Activated CD8-positive, alpha-beta memory T cell treated with anti-CD3 and anti-CD28 coated beads, Interleukin-2, amount 10 ng/mL, durations not matched to agents 7 days and 5 days (primary cell): ENCODE measurements at places on chromosomes 2 and 18.

- no peak for DNase-seq
Measured at GRCh38 chr2:121483021-121483420, 47.7 kb upstream of the RNU4ATAC start.

DNA sequence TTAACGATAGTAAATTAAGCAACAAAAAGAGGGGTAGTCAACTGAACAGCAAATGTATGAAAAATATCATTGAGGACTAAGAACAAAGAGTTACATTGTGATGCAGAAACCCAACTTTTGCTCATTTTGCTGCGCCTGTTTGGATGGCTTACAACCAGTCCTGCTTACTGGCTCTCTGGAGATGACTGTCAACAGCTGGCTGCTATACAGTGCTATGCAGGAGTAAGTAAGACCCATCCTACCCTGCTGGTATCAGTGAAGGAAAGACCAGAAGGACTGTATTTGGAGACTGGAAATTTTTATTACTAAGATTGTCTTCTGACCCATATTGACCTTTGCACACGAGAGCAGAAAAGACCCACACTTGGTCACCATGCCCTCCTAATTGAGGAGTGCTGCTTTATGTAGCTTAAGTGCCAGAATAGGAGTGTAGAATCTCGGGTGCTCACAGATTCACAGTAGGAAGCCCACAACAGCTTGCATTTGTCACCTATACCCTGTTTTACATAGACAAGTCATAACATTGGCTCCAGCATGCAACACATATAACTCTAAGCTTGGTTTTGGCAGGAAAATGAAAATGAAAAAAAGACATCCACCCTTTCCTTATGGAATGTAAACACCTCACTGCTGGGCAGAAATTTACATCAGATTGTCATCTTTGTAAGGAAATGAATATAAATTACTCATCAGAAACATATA is 1915.0 kb upstream of the CELF4 start:
- no peak for DNase-seq

DNA sequence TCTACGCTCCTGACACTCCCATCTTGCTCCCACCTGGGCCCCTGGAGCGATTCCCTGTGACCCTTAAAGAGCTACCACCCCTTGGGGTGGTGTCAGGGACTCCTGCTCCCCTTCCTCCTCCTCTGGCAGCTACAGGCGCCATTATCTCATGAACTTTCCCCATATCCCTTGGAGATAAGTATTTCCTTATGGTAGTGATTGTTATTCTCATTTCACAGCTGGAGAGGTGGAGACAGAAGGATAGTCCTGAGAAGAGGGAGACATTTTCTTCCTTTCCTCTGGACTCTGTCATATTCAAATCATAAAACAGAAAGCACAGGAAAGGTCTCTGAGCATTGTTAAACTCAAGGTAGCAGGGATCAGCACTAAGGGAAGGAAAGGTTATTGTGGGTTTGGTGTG is 34.6 kb downstream of the RDH14 start:
- no peak for DNase-seq

DNA sequence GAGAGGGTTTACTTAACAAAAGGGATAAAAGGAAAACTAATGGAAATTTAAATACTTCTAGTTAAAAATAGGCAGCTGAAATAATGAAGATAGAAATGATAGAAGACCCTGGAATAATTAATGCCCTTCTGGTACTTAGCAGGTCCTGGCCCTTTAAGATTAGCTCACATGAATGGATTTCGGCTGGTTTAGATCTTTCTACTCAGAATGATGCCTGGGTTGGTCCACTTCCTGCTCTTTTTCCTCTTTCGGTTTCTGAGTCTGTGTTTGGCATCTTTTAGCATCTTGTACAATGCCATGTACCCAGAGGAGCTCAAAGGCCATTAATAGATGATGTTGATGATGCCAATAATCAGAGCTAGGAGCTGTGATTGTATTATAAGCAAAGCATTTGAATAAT is 290.5 kb downstream of the CLIP4 start:
- no peak for DNase-seq

- no peak for DNase-seq
Measured at GRCh38 chr2:45697190-45697589, 45.7 kb downstream of the PRKCE start.

DNA sequence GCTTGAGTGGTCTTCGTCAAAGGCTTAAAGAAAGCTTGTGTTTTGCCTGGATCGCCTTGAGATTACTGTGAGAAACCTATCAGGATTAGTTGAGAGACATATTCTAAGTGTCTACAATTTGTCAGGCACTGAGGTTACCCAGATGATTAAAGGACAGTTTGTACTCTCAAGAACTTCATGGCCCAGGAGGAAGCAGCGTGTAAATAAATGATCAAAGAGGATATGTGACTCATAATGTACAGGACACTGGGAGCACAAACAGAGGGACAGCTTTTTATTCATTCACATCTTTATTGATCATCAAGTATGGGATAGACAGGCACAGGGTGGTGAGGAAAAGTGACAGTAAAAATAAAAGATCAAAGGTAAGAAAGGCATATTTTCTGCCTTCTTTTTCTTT is 152.6 kb upstream of the FSHR start:
- no peak for DNase-seq

- DNase-seq, result peak; percentile 35
Measured at GRCh38 chr2:96089356-96090195, 26.8 kb downstream of the ADRA2B start.

DNA sequence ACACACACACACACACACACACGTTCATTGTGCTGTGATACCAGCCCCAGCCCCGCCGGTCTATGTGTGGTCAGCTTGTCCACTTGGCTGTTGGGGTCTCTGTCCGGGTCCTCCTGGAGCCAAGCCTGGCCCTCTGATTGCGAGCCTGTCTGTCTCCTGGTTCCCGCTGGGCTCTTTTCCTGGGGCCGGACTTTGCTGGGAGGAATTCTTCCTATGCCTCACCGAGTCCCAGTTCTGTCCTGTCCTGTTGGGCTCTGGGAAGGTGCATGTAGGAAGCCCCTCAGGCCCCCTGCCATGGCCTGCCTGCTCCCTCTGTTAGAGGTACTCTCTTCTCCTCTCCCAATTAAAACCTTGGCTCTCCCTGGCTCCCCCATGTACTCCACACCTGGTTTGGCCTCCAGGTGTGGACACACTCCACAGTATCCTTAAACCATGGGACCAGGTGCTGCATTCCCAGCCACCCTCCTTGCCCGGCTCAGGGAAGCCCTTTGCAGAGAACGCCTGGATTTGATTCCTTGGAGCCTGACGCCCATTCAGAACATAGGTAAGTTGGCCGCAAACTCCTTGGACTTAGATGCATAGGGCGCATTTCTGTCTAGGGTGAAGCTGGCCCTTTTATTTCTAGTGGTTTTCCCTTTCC is 42.3 kb downstream of the CABLES1 start:
- DNase-seq, result no peak

DNA sequence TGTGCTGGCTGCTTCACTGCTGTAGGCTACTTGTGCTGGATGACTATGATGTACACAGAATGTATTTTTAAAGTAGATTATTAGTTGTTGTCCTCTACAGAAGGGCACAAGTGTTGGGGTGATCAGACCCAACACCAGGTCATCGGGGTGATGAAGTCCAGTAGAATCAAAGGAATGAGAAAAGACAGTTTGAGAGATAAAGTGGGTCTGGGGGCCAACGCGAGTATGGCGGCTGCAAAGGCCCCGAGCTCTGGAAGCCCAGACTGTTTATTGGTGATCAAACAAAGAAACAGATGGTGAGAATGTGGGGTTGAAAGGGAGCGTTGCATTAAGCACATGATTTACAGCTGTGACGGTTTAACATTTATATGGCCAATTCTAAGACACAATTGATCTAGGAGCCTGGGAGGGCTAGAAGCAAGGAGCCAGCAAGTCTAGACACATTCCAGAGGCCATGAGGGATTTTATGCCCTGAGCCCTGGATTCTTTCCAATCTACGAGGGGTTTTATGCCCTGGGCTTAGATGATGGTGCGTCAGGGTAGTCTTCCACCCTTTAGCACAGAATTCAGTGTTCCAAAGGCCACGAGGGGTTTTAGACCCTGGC is 153.5 kb downstream of the AGPS start:
- no peak for DNase-seq

GRCh38 chr2:172046080-172046678 is 39.1 kb upstream of the DLX1 start:
- DNase-seq, result no peak

- DNase-seq, result peak; percentile 50
Measured at GRCh38 chr18:12657684-12658425, at the start of gene SPIRE1. TSS of gene SPIRE1 (minus strand) at chr18:12658107. CDS start at chr18:12657866, 241 bp downstream.

GRCh38 chr2:205925373-205926337 is 160.3 kb downstream of the INO80D start:
- peak; percentile 72 for DNase-seq

DNA sequence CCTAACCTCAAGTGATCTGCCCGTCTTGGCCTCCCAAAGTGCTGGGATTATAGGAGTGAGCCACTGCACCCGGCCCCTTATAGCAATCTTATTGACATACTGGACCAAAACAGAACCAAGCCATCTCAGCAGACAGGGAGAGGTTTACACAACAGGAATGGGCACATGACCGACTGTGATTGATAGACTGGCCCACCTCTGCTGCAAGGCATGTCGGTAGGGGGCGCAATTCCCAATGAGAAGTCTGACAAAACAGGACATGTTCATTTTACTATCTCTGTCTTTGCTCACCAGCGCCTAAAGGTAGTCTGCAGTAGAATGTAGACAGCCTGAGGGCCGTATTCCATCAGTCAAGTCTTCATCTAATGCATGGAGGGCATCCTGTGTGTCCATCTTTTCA is 2.0 kb downstream of the LYPD6B start:
- DNase-seq, result peak; percentile 54

- no peak for DNase-seq
Measured at GRCh38 chr2:54435325-54436226, 20.6 kb upstream of the SPTBN1 start.

DNA sequence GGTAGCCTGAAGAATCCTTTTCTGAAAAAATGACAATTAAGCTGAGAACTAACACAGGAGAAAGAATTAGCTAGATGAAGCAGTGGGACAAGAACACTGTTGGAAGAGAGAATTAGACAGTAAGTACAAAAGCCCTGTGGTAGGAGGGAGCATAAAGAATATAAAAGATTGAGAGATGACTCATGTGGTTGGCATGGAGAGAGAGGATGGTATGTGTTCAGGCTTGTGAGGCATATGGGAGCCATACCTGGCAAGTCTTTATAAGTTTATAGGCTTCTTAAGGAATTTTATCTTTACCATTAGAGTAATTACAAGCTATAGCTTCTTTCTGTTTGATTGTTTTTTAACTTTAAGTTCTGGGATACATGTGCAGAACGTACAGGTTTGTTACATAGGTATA is 325.0 kb downstream of the ARL6IP6 start:
- DNase-seq, result no peak

GRCh38 chr2:25701801-25702200 is 28.4 kb upstream of the DTNB start:
- no peak for DNase-seq

DNA sequence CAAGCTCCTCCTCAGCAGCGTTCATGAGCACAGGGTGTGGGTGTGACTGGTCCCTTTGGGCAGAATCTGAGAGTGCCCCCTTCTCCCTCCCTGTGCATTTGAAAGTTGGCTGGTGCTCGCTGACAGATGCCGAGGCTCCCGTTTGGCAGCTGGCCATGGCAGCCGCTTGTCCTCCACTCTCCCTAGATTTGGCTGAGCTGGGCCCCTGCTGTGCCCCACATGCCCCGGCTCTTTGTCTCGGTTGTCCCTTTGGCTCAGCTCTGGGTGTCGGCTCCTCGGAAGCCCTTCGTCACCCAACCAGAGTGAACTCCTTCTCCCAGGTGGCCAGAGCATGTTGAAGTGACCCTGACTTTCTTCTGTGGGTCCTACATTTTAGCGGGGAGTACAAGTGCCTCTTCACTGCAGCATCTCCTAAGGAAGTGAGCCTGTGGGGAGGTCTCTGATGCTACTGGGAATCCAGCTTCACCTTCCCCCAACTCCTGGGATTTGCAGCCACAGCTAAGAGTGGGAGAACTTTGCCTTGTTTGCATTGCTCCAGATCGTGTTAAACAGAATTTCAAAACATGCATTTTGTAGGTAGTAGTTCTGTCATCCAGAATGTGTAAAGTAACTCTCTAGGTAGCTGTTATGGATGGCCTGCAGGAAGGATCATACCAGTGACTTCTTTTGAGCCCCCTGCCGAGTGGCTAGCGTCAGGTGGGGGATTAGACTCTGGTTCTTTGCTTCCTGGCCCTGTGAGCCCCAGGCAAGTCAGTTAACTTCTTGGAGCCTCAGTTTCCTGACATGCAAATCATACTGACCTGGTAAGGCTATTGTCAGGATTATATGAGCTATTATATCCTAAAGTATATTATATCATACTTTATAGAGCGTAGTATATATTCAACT is 24.2 kb downstream of the HPCAL1 start:
- DNase-seq, result no peak

- no peak for DNase-seq
Measured at GRCh38 chr2:241349941-241350340, 6.1 kb upstream of the FARP2 start.

DNA sequence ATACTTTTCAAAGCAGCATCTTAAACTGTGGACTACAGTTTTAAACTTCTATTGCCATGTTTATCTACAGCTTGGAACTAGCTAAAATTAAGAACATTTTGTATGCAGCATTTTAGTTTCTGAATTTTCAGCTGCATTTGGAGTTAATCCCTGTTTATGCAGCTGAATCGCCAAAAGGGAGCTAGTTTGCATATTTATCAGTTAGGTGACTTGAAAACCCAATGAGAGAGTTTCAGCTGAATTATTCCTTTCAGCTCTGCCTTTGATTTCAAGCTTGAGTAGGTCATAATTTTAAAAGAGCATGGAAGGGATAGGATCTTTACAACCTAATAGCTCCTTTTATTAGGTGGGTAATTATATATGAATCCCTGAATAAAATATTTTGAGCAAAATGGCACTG is 692.6 kb downstream of the MBD2 start:
- no peak for DNase-seq

- peak; percentile 83 for DNase-seq
Measured at GRCh38 chr2:12057436-12058166, 311.2 kb downstream of the LPIN1 start.

GRCh38 chr2:128372621-128373341 is 54.1 kb upstream of the HS6ST1 start:
- peak; percentile 79 for DNase-seq

GRCh38 chr2:25454824-25455611 is 113.3 kb upstream of the DNMT3A start:
- no peak for DNase-seq

DNA sequence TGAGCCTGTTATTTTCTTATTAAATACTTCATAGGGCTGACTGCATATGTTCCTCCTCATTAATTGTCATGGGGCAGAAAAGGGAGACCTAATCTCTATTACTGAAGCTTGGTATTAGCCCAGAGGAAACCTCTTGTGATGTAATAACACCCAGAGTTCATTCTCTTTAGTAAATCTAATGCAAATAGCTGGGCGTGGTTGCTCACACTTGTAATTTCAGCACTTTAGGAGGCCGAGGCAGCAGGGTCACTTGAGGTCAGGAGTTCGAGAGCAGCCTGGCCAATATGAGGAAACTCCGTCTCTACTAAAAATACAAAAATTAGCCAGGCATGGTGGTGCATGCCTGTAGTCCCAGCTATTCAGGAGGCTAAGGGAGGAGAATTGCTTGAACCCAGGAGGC is 14.7 kb downstream of the DAW1 start:
- DNase-seq, result no peak
